NCI-H774 (cell line): ENCODE measurements at places on chromosomes 2 and 18.

- no peak for DNase-seq
Measured at GRCh38 chr18:30527226-30527625, 515.3 kb downstream of the DSC3 start.

- DNase-seq: peak; percentile 39
Measured at GRCh38 chr18:61893309-61893970, 633 bp upstream of the RNF152 start.

DNA sequence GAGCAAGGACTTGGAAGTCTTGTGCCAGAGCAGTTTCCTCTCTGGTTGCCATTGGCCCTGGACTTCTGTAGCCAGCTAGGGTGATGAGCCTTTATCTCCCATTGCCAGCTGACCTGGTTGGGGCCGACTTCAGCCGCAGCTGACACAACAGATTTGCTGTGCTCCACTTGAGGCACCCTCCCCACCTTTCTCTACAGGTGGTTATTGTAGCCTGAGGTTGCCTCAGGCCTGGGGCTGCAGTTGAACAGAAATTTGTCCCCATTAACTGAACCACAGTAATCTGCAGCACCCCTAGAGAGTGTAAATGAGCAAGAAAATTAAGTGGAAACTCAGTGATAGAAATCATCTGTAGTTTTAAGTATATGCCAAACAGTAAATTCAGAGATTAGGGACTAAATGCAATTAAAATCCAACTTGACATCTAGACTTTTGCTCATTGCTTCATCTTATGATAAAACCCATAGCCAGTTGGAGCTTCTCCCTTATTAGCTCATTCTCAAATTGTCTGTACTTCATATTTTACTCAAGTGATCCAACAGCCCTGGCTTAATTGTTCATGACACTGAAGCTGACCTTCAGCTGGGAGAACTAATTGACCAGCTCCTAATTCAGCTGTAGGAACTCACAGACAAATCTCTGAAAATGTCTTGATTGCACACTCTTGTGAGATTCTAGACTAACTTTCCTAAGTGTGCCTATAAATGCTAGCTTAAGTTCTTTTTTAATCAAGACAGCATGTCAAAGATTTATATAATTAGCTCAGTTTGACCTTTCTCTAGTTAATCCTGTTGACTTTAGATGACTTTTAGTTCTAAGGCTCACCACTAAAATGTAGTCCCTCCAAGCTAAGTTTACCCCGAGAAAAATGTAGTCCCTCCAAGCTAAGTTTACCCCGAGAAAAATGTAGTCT, 48.9 kb downstream of the COPS8 start:
- no peak for DNase-seq

DNA sequence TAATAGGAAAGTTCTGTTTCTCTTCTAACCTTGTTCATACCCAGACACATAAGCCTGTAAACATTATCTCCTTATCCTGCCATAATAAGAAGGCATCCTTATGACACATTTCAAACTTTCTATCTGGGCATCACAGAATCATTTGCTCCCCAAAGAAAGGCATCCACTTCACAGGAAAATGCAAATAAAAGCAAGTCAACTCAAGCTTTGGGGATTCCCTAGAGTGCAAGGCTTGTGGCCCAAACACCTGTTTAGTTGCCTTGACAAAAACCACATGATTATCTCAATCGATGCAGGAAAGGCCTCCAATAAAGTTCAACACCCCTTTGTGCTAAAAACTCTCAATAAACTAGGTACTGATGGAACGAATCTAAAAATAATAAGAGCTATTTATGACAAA, 195.7 kb upstream of the GALNT5 start:
- DNase-seq: no peak

- DNase-seq: no peak
Measured at GRCh38 chr2:47249157-47249900, 94.2 kb upstream of the STPG4 start.

- no peak for DNase-seq
Measured at GRCh38 chr2:16881122-16881521, 215.5 kb upstream of the CYRIA start.

DNA sequence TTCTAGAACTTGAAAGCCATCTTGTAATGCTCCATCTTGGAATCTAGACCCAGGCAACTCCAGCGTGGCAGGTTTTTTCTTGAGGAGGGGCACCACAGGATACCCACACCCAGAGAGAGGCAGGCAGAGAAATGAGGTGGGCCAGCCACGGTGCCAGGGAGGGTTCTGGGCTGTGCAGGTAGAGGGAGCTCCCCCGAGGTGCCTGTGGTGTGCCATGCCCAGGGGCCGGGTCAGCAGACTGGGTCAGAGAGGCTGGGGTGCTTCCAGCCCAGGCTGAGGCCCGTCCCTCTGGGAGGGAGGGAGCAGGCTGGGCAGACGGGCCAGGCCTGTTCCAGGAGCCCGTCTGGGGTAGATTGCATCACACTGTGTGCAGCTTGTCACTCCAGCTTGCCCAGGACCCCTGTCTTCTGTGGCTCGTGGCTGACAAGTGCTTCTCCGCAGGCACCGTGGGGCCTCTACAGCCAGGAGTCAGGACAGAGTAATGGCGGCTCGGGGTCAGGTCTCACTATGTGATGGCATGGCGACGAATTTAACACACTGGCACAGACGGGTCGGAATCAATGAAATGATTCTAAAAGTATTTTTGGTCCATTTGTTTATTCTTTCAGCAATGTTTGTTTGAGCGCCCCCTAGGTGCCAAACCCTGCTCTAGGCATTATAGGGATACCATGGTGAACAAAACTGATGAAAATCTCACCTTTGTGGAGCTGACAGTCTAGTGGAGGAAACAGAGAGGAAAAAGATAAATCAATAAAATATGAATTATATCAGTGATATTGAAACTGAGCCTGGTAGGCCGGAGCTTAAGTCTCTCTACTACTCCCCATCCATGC, 144.0 kb downstream of the ACOXL start:
- no peak for DNase-seq

GRCh38 chr2:127887082-127887775, 1.5 kb upstream of the AMMECR1L start:
- DNase-seq: no peak

GRCh38 chr2:234203135-234203984, 152.9 kb downstream of the SPP2 start:
- DNase-seq: peak; percentile 15

- peak; percentile 49 for DNase-seq
Measured at GRCh38 chr2:121356058-121356640, 71.1 kb upstream of the TFCP2L1 start.

- no peak for DNase-seq
Measured at GRCh38 chr2:235391921-235392615, 101.8 kb upstream of the AGAP1 start.

GRCh38 chr2:26284132-26284531, 39.4 kb downstream of the HADHB start:
- no peak for DNase-seq

DNA sequence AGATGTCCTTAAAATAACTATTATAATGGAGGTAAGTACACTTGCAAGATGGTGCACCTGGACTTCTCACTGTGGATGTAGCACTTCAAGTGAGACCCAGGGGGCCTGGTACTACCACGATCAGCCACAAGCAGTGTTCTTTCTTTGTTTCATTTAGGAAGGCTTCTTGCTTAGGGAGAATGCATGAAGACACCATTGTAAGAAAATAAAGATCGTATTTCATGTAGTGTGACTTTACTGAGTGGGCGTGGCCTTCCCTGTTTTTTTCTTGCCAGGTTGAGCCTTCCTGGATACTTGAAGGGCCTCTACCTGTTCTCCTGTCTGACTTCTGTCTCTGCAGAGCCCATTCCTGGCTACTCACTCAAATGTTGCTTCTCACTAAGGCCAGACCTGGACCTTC, 615.6 kb upstream of the SOX11 start:
- DNase-seq: no peak

- no peak for DNase-seq
Measured at GRCh38 chr18:37578182-37578678, 12.6 kb upstream of the CELF4 start.

DNA sequence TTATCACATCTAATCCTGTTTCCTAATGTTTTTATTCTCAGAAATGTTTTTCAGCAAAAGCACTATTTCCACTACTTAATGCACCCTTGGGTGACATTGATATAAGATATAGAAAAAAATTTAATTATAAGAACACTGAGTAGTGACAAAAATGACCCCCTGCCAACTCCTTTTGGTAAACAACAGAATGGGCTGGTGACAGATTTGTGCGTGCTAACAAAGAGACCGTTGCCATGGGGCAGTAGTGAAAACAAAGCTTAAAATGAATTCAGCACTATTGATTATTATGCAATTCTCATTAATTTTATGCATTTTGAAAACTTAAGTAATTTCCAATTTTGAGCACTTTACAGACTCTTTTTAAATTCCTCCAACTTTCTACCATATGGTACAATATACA, 33.1 kb downstream of the RDH14 start:
- no peak for DNase-seq

DNA sequence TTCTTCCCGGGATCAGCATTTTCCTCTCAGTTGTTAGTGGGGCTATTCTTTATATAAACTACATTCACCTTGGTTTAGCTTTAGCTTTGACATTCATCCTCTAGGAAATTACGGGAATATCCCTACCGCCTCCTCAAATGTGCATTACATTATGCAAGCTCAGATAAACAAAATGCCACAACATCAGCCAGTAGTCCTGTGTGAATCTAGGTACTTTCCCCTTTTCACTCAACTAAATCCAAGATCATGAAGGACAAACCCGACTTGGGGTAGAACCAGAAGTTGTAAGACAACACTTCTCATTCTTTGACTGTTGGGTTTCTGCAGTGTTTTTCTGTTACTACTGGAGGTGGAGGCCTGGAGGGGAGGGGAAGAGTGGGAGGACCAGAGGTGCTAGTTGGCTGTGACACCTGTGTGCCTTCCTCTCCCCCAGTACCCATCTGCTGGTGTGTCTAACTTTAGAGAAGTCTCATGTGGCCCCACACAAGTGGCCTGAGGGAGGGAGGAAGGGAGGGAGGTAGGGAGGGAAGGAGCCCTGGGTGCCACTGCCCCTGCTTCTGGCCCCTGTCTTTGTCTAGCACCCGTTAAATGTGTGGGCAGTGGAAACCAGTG, 84.8 kb upstream of the BCL2L11 start:
- no peak for DNase-seq

DNA sequence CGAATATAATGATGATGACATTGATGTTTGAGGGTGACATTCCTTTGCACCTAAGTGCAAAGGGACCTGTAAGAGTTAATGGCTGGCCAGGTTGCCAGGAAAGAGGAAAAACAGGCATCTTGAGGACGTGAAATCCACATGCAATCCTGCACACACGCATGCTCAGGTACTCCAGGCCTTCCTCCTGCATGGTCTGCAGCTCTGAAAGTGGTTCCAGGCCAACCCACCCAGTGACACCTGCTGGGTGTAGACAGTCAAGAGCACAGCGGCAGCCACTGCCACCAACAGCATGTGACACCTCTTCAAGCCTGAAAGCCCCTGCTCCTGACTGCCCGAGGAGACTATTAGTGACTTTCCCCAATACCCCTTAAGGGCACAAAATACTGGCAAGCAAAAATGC, 101.6 kb downstream of the PIEZO2 start:
- DNase-seq: no peak

GRCh38 chr18:62974928-62975675, 259.8 kb downstream of the PHLPP1 start:
- DNase-seq: no peak

DNA sequence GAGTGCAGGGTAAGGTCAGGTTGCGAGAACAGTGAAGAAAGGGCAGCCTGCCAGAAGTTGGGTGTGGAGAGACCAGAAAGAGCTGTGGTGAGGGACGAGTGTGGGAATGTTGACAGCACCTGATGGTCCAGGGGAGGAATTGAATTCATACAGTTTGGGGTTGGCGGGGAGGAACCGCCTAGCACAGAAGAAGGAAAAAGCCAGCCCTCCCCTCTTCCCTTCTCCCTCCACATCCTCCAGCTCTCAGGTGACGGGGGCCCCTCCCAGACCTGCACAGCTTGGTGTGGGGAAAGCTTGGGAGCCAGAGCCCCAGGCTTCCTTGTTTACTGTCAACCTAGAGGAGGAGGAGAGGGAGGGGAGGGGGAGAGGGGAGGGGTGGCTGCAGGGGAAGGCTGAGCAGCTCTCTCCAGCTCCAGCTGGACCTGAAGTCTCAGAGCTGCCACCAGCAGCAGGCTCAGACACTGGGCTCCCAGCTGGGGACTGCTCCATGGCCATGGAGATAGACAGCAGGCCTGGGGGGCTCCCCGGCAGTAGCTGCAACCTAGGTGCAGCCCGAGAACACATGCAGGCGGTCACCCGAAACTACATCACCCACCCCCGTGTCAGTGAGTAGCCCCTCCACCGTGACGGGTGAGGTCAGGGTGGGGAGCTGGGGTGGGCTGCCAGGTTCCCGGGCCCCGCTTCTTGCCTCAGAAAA, at the start of gene ATP6V1B1:
Gene ATP6V1B1 (plus strand): TSS at position 433 of the 697 bp plus-strand sequence. CDS start 55 bp downstream, at position 488.
- peak; percentile 41 for DNase-seq

DNA sequence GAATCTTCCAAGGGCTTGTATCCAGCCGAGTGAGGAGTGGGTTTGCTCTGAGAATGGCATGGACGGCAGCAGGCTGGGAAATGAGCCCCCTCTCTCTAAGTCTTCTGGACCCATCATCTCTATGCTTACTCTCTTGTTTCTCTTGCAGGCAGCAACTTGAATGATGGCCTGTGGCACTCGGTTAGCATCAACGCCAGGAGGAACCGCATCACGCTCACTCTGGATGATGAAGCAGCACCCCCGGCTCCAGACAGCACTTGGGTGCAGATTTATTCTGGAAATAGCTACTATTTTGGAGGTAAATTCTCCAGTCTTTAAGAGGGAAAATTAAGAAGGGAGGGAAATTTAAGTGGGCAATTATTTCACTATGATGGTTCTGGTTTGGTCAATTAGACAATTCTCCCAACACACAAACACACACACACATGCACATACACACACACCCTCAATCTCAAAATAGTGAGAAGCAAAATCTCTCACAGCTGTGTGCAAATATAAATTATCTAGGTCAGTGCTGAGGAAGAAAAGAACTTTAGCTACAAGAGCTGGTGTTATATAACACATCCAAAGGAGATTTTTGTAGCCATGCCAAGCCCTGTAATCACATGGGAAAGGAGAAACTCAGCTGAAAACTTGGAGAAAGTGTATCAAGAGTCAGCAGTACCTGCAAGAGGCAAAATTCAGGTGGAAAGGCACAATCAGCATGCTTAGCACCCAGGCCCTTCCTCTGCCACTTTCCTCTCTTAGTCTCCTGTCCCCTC, 499.2 kb downstream of the CNTNAP5 start:
- no peak for DNase-seq

GRCh38 chr2:106124905-106125549, 69.1 kb downstream of the UXS1 start:
- DNase-seq: no peak

DNA sequence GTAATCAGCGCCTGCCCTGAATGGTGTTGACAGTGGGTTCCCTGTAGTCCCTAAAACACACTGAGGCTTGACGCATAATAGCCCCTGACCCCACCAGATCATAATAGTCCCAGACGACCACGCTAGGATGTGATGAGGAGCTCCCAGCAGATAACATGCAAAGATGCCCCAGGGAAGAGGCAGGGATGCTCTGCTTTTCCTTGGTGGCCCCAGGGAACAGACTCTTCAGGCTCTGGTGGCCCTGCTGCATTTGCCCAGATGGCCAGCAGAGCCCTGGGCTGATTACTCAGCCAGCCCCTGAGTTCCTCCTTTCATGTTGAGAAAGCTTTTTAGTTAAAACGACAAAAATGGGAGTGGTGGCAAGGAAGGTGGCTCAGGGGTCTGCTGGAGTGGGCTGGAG, 5.9 kb upstream of the NCKAP5 start:
- no peak for DNase-seq

GRCh38 chr18:64244571-64244970, 95.7 kb upstream of the LINC00305 start:
- DNase-seq: no peak

- no peak for DNase-seq
Measured at GRCh38 chr18:2304378-2305175, 266.7 kb downstream of the METTL4 start.
